ENCODE measurements at places on chromosomes 3 and 15. TPM values are rescaled to one million over a fixed set of nuclear protein-coding genes. Genes with fewer than 3 reads are reported as not detected.

GRCh38 chr3:197117114-197117513 lies 87.5 kb upstream of the MELTF start:
- DNase-seq = no peak

- no peak for DNase-seq
Observed at GRCh38 chr3:31704156-31704555, 171.4 kb downstream of the STT3B start.

DNA sequence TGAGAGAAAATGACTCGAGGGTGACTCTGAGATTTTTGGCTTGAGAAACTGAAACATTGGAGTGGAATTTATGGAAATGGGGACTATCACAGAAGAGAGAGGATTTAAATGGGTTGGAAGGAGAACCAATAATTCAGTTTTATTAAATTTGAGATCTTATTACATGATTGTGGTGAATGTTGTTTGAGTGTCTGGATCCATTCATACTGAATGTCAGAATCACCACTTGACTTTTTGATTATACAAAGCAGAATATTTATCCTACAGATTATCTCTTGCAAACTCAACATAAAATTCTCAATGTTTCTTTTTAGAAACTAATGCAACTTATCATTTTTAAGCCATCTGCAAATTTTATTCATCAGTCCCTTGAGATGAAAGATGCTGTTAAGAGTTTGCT lies 332.8 kb downstream of the CNTN3 start:
- no peak for DNase-seq

DNA sequence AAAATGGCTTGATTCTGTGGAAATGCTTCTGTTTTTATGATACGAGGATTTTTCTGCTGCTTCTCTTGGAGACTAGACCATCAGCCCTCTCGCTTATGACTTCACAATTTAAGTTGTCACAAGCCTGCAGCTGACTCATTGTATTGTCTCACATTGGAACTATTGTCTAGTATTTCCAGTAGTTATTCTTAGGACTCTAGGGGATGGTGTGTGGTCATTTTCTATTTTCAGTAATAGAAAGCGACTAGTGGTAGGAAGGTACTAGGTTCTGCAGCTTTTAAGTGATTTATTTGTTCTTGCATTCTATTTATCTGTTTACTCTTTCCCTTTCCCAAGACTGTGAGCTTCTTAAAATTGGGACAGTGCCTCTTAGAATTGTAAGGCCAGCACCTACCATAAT lies 66.3 kb upstream of the CRTC3 start:
- DNase-seq = no peak

- DNase-seq = no peak
Observed at GRCh38 chr3:171979081-171979480, 60.3 kb upstream of the FNDC3B start.

Gene KCNH8
- total RNA-seq = 0.09 TPM

Measured in left cardiac atrium (tissue), 4 donors.